HFF-Myc (cell line): ENCODE measurements at places on chromosomes 2 and 18.

DNA sequence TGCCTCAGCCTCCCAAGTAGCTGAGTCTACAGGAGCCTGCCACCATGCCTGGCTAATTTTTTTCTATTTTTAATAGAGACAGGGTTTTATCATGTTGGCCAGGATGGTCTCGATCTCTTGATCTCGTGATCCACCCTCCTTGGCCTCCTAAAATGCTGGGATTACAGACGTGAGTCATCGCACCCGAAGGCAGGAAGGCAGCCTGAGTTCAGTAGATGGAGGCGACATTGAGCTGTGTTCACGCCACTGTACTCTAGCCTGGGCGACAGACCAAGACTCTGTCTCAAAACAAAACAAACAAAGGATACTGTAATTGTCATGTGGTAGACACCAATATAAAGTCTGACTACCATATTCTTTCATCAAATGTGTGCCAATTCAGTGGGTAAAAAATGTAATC is 500.9 kb upstream of the DSEL start:
- DNase-seq, result no peak

- DNase-seq, result no peak
Measured at GRCh38 chr2:142716463-142717242, 160.8 kb upstream of the KYNU start.

DNA sequence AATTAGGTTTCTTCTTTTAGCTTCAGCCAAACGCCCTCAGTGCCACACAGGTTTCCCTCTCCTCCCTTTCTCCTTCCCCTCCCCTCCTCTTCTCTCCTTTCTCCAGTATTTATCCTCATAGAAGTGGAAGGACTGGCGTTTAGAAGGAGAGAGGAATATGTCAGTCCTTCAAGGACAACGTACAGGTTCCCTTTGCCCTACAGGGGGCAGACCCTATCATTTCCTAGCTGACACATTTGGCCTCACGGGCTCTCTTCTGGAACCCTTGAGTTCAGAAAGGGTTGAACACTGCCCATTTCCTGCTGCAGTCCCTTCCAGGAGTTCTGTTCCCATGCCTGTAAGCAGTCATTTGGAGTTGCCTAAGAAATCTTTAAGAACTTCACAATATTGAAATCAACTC is 46.1 kb downstream of the CDCA7 start:
- DNase-seq, result no peak

DNA sequence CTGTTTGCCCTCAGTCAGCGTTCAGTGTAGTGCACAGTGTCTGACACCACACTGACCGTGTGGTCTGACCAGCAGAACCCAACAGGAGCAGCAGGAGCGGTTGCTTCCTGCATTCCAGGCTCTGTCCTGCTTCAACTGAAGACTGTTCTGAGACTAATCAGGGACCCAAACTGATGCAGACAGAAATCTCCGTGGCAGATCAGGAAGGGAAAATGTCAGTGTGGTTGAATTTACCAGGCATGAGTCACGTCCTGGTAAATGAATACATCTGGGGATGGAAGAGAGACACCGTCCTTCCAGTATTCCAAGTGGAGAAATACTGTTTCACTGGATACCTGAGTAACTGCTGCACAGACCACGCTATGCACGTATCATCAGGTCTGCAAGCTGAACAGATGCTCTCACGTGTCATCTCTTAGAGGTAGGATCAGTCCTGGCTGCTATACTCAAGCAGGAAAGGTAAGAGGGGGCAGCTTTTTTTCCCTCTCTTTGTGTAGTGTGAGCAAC is 223.6 kb upstream of the EPAS1 start:
- DNase-seq, result peak; percentile 98
